ENCODE measurements at places on chromosomes 6 and 20. TPM values are rescaled to one million over a fixed set of nuclear protein-coding genes. Genes with fewer than 3 reads are reported as not detected.

The HFE gene
- total RNA-seq: 46.0 TPM

The HMGCLL1 gene
- total RNA-seq: 0.68 TPM

The GGTLC1 gene
- 0.43 TPM for total RNA-seq

The HLA-DRB1 gene
- 3.1 TPM for total RNA-seq

The LST1 gene
- total RNA-seq: 1.6 TPM

The AGER gene
- 20.4 TPM for total RNA-seq

The EYS gene
- not detected for total RNA-seq

DNA sequence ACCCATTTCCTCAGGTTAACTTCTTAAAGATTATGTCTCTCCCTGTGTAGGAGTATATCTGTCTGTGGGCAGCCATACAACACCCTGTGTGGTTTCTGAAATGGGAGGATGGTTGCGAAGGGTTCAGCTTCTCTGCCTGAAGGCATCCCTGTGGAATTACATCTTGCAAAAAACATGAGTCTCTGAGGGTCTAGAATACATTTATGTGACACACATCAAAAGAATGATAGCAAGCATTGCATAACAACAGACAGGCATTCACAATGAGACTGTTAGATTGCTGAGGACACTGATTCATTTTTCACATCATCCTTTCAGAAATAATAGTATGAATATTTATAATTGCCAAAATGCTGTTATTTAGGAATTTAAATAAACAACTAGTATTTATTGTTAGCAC is 670.9 kb downstream of the HTR1B start:
- no peak overlapping the region for H3K27ac ChIP-seq
- H3K4me3 ChIP-seq: no peak overlapping the region
- no peaks in the 10 kb centered on the region for H3K36me3 ChIP-seq
- no peaks in the 10 kb centered on the region for H3K27me3 ChIP-seq
- DNase-seq: no peak
- no peaks in the 10 kb centered on the region for H3K4me1 ChIP-seq

- no peaks in the 10 kb centered on the region for H3K36me3 ChIP-seq
- H3K4me3 ChIP-seq: no peak overlapping the region
- no peak for DNase-seq
Observed at GRCh38 chr6:100479179-100480035, 14.7 kb upstream of the SIM1 start.

GRCh38 chr6:26500102-26500501 is at the start of gene BTN1A1:
Gene BTN1A1, plus strand, starts transcription at chr6:26500303. Its CDS starts 984 bp downstream, at chr6:26501287.
- no peaks in the 10 kb centered on the region for H3K4me1 ChIP-seq
- H3K27ac ChIP-seq: no peak within 1 kb of the TSS
- no peak within 1 kb of the TSS for H3K4me3 ChIP-seq
- no peaks in the 10 kb centered on the region for H3K27me3 ChIP-seq
- DNase-seq: no peak

- H3K27me3 ChIP-seq: no peaks in the 10 kb centered on the region
- DNase-seq: peak; percentile 97
- H3K27ac ChIP-seq: peak overlapping the region; percentile 90
- peaks cover 33% of the 10 kb centered on the region for H3K36me3 ChIP-seq
- peaks cover 40% of the 10 kb centered on the region for H3K4me1 ChIP-seq
- 0 out of 2 replicates have a peak overlapping the region, but pooled peaks have one; percentile 3 for H3K4me3 ChIP-seq
Observed at GRCh38 chr20:34907616-34908469, 31.4 kb downstream of the ACSS2 start.

DNA sequence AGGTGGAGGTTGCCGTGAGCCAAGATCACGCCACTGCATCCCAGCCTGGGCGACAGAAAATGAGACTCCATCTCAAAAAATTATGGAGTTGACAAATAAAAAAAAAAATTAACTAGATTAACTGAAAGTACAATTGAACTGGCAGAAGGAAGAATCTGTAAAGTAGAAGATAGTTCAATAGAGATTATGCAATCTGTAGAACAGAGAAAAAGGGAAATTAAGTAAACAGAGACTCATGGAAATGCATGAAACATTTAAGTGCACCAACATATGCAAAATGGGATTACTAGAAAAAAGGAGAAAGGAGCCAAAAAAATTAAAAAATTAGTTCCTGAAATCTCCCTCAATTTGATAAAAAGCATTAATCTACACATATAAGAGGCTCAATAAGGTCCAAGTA is 188.8 kb upstream of the KHDRBS2 start:
- DNase-seq: no peak
- no peaks in the 10 kb centered on the region for H3K4me1 ChIP-seq

- no peak for DNase-seq
- no peak overlapping the region for H3K27ac ChIP-seq
- peaks cover 76% of the 10 kb centered on the region for H3K27me3 ChIP-seq
- H3K4me3 ChIP-seq: no peak overlapping the region
Observed at GRCh38 chr6:170269151-170269845, 21.6 kb downstream of the DLL1 start.

DNA sequence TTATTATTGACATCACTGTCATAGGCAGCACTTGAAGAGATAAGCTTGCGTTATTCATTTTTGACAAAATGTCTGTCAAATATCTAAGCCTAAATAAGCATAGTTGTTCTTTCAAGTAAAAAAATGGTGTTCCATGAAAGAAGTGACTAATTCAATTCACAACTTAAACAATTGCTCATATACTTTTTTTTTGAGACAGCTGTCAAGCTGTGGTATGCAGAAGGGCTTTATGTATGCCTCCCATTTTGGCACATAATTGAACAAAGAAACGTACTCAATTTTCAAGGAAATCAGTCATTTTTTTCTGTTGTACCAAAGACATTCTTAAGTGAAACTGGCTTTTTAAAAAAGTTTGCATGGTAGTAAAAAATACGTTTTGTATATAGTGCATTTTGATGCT is 8.5 kb downstream of the AFDN start:
- no peak overlapping the region for H3K4me3 ChIP-seq
- peaks cover 32% of the 10 kb centered on the region for H3K4me1 ChIP-seq
- H3K27me3 ChIP-seq: no peaks in the 10 kb centered on the region
- H3K36me3 ChIP-seq: 0 out of 2 replicates have a peak, but pooled peaks cover 2% of the 10 kb centered on the region

GRCh38 chr6:87436435-87436834 is 28.7 kb downstream of the CFAP206 start:
- no peak overlapping the region for H3K4me3 ChIP-seq
- no peak overlapping the region for H3K27ac ChIP-seq
- DNase-seq: peak; percentile 35

DNA sequence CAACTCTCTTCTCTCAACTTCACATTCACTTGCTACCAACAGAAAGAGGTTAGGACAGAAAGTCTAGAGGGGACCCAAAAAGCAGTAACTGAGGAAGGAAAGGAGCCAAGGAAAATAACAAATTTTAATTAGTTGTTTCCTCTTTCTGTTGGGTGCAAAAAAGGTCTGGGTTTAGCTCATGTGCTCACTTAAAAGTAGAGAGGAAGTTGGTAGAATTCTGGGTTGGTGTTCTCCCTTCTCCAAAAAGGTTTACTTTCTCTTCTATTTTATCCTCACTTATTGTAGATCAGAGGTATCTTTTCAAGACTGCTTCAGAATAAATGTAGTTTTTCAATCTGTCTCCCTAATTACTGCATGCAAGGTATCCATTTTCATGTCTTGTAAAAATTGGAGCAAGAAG is 42.8 kb downstream of the MAP3K7 start:
- no peak overlapping the region for H3K4me3 ChIP-seq
- no peaks in the 10 kb centered on the region for H3K4me1 ChIP-seq
- H3K36me3 ChIP-seq: peaks cover 8% of the 10 kb centered on the region
- DNase-seq: no peak

DNA sequence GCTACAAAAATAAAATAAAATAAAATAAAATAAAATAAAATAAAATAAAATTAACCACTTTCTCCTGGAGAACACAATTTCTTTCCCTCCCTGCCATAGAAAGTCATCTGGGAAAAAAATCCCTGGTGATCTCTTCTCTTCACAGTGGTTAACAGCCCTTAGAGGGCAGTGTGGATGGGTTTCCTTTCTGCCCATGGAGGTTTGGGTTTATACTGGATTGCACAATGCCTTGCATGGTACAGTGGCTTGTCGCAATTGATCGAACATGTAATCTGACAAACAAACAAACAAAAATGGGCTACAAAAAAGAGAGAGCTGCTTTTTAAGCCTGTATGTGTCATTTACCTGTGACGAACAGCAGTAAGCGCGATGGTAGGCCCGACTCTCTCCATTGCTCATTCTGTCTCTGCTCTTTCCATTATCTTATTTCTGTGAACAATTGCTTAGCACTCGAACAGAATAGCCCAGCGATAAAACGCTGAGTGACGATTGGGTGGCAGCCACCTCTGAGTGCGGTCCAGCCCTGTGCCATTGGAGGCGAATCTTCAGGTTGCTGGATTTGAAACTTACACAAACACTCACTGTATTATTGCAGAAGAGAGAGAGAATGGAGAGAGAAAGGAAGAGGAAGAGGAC is 166.1 kb downstream of the CD83 start:
- peaks cover 7% of the 10 kb centered on the region for H3K4me1 ChIP-seq
- H3K4me3 ChIP-seq: no peak overlapping the region
- no peaks in the 10 kb centered on the region for H3K27me3 ChIP-seq
- no peak overlapping the region for H3K27ac ChIP-seq
- DNase-seq: no peak

DNA sequence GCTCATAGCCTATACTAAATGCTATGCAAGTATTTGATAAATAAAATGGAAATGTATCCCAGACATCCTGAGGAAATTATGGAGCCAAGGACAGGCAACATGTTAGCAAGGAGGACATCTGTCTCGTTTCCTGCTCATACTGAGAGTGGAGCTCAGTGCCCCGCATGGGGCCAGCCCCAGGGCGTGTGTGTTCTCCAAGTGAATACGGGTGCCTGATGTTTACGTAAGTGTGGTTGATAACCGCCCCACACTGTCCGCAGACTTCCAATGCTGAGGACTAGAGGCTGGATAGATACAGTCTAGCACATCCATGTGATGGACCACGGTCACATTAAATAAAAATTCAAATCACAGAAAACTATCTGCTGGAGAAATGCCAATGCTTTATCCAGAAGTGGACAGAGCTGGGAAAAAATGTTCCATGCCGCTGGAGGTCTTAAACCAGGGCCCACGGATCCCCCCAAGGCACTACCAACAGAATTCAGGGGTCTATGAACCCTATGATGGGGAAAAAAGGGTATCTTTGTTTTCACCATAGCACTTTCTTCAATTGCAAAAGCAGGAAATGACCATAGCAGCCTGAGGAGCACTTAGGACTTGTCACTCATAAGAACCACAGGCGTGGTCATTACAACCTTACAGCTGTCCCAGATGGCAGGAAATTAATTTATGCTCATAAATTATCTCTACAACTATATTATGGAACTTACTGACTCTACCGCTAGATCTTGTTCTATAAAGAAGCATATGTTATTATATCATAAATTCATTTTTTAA is 24.9 kb downstream of the TGM2 start:
- H3K4me1 ChIP-seq: peaks cover 60% of the 10 kb centered on the region
- no peak overlapping the region for H3K4me3 ChIP-seq
- peaks cover 72% of the 10 kb centered on the region for H3K36me3 ChIP-seq

- DNase-seq: no peak
- H3K4me1 ChIP-seq: peaks cover 33% of the 10 kb centered on the region
- H3K27me3 ChIP-seq: no peaks in the 10 kb centered on the region
Observed at GRCh38 chr6:33838983-33839382, 35.2 kb upstream of the MLN start.

GRCh38 chr6:151160929-151161757 is 78.6 kb upstream of the AKAP12 start:
- H3K4me1 ChIP-seq: no peaks in the 10 kb centered on the region
- DNase-seq: peak; percentile 71
- H3K36me3 ChIP-seq: no peaks in the 10 kb centered on the region

- DNase-seq: no peak
- H3K36me3 ChIP-seq: no peaks in the 10 kb centered on the region
- no peaks in the 10 kb centered on the region for H3K27me3 ChIP-seq
- H3K4me3 ChIP-seq: no peak overlapping the region
- H3K27ac ChIP-seq: no peak overlapping the region
Observed at GRCh38 chr20:24674921-24675605, 205.6 kb downstream of the SYNDIG1 start.

- H3K4me1 ChIP-seq: no peaks in the 10 kb centered on the region
- H3K27me3 ChIP-seq: no peaks in the 10 kb centered on the region
- H3K36me3 ChIP-seq: no peaks in the 10 kb centered on the region
- no peak for DNase-seq
- H3K4me3 ChIP-seq: no peak overlapping the region
Observed at GRCh38 chr6:18958146-18958545, 571.0 kb downstream of the RNF144B start.

All from PC-9 (cell line).